ENCODE measurements at places on chromosomes 2 and 18.

DNA sequence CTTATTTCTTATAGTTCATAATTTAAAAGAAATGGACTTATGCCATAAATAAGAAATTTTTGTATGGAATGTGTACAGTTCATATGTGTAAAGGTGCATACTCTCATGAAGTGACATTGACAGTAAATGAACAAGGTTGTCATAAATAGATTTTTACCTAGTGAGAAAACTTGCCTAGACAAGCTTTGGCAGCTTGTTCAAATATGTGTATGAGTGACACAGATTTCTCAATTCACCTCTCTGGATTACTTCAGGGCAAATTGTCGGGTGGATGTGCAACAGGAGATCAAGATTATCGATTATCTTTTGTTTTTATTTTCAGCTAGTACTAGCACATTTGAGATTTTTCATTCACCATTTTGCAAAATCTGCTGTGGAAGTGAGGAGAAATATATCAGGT, 758.1 kb upstream of the ACVR2A start:
- no peak for DNase-seq

DNA sequence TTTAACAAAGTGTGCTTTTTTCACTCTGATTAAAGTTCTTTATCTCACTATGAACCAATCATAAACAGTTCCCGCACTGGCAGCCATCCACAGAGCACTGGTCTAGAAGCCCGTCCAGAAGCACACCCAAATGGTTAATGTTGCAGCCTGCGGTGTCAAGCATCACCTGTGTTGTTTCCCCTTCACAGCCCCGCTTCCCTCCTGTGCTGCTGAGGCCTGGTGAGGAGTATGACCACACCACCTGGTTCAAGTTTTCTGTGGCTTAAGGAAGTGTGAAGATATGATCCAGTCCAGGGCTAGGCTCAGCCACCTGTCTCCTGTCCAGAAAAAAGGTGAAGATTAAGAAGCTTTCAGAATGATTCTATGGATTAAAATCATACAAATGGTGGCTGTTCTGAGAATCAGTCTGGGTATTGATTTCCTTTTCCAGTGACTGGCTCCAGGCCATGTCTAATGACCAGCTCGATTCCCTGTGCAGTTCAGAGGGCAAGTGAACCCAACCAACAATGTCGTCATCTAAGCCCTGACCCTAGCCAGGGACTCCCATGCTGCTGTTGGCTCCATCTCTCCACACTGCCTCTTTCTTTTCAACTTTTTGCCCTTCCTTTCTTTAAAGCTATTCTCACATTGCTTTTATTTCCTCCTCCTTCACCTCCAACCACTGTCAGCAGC, 17.7 kb downstream of the SRSF7 start:
- DNase-seq = no peak

DNA sequence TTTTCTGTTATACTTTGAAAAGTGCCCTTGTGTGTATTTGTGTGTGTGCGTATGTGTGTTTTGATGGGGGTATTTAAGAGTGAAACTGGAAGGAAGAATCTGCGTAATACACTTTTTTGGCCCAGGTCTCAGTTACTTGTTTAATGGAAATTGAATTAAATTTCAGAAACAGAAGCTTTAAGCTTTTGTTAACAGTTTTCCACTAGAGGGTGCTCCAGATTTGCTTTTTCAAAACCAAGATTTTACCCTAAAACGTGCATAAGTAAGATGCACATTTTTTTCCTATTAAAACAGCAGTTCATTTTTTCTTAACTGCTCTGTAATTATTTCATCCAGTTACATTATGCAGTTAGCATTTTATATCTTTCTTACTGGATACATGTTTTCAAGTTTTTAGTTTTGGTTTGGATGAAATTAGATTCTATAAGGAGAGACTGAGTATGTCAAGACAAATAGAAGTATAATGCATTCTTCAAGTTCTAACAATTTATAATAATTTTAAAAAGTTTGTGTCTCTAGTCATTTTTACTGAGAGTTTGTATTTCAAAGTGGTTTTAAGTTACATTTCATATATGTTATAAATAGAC, 97.2 kb downstream of the PIK3C3 start:
- no peak for DNase-seq

GRCh38 chr2:146950361-146950760, 894.5 kb upstream of the ACVR2A start:
- no peak for DNase-seq

- DNase-seq = no peak
Measured at GRCh38 chr18:58299936-58300335, 255.9 kb downstream of the NEDD4L start.

DNA sequence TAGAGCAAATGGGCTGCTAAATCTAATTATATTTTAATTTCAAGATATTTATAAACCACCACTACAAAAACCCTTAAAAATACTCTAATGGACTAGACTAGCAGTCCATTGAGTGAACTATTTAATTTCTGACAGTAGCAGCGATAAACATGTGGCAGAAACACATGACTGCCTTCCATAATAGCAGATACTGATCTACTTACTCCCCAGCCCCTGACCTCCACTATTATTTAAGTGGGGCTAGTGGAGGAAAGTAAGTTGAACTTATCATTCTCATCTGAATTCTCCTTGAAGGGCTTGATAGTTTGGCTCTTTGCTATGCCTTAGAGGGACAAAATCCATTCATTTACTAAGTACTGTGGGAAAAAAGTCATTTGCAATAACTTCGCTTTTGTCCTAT, 90.8 kb downstream of the TTN start:
- DNase-seq = no peak

DNA sequence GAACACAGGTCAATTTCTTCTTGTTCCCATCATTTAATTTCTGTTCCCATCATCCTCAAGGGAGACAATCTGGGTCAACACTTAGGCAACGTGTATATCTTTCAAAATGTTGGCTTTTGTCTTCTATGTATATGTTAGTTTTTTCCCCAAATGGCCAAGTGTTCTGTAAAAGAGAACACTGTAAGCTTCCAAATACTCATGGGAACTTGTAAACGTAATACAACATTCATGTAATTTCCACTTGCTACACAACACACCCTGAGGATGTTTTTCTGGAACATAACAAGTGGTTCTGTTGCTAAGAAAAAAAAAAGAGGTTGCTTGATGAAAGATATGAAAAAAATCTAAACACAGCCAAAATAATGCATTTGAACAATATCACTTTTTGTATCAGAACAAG, 149.1 kb downstream of the ATAD2B start:
- no peak for DNase-seq

DNA sequence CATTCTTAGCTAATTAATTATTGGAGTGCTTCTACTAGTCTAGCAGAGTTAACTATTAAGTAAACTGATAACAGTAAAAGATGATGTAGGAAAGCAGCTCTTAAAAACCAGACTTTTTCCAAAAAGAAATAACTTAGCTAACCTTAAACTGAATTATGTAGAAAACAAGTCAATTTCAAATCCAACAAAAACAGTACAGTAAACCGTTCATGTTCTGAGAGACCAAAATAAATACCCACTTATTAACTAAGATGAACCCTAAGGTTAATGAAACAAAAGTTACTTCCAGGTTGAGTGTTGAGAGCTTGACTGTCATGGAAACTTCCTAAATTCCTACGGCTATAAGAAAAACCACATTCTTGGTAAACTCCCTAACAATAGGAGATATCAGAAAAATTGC, 181.2 kb downstream of the PPP1R1C start:
- DNase-seq = no peak

GRCh38 chr2:28997847-28998735, 17.0 kb downstream of the TOGARAM2 start:
- DNase-seq = no peak

DNA sequence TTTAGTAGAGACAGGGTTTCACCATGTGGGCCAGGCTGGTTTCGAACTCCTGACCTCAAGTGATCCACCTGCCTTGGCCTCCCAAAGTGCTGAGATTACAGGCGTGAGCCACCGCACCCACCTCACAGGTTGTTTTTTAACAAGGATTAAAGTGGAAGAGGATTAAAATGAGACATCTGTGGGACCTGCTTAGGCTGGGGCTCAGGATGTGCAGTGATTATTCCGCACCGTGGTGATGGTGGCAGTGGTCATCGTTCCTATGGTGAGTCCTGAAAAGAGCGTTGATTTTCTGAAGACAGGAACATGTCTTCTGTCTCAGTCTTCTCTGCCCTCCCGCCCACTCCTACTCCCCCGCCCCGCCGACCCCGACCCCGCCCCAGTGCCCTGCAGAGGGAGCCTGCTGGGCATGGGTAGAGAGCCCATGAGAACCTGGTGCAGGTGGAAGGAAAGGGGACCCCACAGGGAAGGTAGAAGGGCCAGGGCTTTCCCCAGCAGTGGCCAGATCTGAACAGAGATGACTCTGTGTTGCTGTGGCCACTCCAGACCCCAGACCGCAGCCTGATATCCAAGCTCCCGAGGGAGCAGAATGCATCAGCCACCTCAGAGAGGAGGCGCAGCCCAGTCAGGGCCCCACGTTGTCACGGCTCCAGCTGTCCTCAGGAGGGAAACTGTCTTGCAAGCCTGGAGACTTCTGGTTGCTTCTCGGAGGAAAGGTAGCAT, 34.5 kb upstream of the FOSL2 start:
- DNase-seq = no peak

- DNase-seq = no peak
Measured at GRCh38 chr2:43026426-43027096, 199.8 kb downstream of the ZFP36L2 start.

DNA sequence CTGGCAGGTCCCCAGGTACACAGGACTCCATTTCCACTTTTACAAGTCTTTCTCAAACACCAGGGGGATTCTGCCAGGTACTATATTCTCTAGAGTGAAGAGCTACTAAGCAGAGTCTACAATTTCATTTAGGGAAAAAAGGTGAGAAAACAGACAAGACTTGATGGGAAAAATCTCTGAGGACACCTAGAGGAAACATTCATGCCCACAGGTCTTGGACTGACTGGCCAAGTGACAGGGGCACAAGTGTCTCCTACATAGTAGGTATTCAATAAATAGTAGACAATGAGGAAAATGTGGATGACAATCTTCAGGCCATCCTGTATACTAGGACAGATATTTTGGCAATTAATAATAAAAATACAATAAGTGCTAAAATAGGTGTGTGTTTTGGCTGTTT, 228.6 kb downstream of the CLIP4 start:
- no peak for DNase-seq

- DNase-seq = no peak
Measured at GRCh38 chr2:102094917-102095316, 47.6 kb upstream of the IL1R1 start.

- DNase-seq = peak; percentile 100
Measured at GRCh38 chr2:122028371-122029100, 273.1 kb downstream of the TSN start.

DNA sequence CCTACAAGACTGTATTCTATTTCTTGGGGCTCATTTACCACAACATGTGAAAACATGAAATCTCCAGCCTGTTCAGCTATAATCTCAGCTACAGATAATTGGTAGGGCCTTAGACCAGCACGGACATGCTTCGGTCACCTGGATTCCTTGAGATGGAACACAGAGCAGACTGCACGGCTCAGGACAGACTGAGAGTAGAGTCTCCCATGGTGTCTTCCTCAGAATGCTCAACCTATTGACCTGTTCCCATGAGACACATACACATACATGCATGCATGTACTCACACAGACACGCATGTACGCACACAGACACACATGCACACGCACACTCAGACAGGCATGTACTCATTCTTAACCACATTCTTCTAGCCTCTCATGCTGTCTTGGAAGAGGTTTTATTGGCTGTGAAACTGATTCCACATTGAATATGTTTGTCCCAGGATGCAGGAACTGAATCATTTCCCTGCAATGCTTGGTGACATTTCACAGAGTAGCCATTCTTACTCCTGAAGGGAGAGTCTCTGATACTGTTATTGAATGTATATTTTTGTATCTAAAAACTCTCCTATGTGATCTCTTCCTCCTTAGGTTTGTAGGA, 23.5 kb upstream of the BZW1 start:
- no peak for DNase-seq

DNA sequence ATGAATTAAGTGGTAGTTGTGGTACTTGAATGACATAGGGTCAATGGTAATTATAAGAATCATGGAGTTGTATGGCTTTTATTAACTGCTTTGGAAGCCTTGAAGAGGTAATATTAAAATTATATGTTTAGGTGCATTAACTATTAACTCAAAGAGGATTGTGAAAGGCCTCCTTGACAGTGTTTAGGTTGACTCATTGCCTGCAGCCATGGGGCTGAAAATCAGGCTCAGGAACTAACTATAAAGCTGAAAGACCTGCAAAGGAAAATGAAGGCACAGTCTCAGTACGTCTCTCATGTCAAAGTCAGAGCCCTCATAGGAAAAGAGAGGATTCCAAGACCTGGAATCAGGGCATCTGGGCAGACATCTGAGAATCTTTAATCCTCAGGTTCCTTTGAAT, 31.0 kb downstream of the CACNB4 start:
- no peak for DNase-seq

DNA sequence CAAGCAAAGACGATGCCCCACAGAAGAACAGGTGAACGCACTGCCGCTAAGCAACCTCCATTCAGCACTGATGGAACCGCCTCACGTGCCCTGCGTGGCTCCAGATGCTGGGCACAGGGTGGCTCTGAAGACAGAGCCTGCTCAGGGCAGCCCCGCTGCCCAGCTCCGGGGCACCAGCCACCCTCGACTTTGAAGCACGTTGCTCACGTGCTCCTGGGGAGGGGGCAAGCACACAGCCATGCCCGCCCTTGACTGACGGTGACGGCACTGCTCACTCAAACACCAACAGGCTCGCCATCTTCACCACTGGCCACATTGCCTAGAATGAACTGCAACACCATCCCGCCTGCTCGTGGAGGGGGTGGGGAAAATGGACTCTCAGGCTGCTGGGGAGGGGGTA, 251.3 kb downstream of the HDAC4 start:
- DNase-seq = no peak

DNA sequence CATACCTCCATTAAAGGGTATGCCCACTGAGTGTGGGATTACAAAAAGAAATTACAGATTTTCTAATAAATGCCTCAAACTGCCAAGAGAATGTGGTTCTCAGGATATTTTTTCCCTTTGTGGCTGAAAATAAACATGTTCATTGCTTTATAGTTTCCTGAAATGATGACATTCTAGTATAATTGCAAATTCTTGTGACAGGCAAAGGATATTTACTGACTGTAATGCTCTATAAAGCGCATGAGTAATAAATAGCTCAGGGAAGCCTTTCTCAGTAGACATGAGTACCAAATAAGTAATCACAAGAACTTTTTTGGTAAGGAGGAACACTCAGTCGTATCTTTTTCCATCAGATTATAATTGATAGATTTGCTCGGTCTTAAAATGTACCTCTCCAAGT, 72.3 kb downstream of the FTCDNL1 start:
- DNase-seq = no peak

Measured in HS-27A (cell line).